Stimulated activated CD4-positive, alpha-beta T cell treated with anti-CD3 and anti-CD28 coated beads, TNF-alpha, amount 100 ng/mL, for 4 hours (primary cell): ENCODE measurements at places on chromosomes 6 and 20.

GRCh38 chr20:56945901-56946300 is 316.8 kb downstream of the TFAP2C start:
- no peak for DNase-seq

- DNase-seq = no peak
These were observed 100.5 kb upstream of the SASH1 start for GRCh38 chr6:148242180-148242579.

DNA sequence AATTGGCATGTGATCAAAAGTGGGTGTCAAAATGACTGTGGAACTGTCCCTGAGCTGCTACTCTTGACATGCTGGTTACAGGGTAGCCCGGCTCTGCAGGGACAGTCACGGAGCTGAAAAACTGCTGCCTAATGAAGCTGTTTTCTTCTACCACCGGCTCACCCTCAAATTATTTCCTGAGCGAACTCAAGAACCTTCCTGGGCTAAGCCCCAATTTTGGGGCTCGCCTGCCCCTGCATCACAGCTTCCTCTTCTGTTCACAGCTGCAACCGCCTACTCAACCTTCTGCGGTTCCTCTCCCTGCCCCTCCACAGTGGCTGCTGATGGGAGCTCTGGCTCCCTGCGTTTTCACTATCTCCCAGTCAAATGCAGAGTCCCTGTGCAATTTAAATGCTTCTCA is 110.8 kb upstream of the MLN start:
- DNase-seq = peak; percentile 23

- DNase-seq = no peak
These were observed 8.5 kb downstream of the NDUFAF4 start for GRCh38 chr6:96889146-96889545.

DNA sequence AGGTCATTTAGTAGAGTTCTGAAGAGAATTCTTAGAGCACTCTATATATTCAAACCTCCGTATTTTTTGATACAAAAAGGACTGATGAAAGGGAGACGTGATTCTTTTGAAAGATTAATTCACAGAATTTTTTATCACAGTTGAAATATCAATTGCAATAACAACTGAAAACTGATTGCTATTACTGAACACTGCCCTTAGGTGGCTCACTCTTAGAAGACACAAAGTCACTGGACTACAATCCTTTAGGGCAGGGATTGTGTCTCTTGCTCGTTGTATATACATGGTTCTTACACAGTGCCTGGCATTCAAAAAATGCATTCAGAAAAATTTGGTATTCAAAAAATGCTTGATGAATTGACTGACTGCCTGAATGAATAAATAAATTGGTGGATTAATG is 17.1 kb upstream of the CALHM6 start:
- no peak for DNase-seq
